ENCODE measurements at places on chromosomes 6 and 20. TPM values are rescaled to one million over a fixed set of nuclear protein-coding genes. Genes with fewer than 3 reads are reported as not detected.

DNA sequence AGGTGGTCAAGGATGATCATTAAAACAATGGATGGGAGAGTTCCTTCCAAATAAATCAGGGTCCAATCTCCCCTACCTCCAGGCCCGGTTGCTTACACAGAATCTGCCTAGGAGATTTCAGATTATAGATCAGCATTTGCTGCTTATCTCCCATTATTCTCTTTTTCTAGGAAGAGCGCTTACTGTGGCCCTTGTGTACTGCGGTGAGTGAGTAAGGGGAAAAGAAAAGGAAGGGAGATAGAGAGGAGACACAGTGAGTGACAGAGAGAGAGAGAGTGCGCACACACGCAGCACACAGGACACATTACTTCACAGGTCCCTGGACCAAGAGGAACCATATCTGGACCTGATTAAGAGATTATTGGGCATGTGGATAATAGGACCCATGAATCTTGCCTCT, 6.2 kb downstream of the LATS1 start:
- DNase-seq, result no peak

DNA sequence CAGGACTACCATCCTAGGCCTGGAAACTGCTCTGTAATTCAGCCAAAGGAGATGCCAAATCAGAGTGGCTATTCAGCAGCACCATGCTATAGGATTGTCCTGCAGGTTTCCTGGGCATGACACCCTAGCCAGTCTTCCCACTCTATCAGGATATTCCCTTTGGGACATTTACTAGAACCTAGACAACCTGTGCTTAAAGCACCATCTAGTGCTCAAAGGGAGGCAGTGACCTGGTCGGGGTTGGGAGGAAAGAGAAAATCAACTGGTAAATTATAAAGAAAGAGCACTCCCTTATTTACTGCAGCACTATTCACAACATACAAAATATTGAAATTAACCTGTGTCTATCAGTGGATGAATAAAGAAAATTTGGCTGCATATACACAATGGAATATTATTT, 67.2 kb upstream of the SMLR1 start:
- DNase-seq, result no peak

GRCh38 chr6:135229996-135230395, 48.9 kb downstream of the MYB start:
- DNase-seq, result no peak

GRCh38 chr6:86856937-86857563, 80.3 kb upstream of the HTR1E start:
- no peak for DNase-seq

DNA sequence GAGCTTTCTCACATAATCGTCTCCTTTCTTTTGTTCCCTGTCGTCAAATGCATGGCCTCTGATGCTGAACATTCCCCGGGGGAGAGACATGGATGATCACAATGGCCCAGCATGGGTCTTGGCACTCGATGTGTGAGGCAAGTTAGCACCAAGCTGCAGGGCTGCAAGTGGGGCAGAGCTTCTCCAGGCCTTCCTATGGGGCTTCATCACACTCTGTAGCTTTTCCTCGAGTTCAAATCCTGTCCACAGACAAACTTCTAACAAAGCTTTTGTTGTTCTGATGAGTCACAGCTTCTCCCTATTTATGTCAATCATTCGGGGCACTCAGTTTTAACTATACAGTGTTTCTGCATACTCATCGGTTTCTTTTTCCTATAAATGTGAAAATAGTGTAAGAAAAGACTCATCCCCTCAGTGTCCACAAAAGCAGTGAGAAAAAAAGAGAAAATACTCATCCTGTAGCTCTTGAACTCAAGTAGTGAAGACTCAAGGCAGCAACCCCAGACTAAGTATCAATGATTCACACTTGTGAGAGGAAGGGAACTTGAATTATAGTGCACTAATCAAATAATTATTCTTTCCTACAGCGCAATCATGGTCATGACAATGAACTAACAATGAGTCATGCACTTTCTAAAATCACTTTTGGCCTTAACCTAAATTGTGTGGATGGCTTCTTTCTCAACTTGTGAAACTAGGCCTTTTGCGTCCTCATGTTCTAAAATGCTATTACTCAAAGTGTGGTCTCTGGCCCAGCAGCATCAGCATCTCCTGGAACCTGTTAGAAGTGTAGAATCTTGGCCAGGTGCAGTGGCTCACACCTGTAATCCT, 68.4 kb upstream of the NOX3 start:
- no peak for DNase-seq

DNA sequence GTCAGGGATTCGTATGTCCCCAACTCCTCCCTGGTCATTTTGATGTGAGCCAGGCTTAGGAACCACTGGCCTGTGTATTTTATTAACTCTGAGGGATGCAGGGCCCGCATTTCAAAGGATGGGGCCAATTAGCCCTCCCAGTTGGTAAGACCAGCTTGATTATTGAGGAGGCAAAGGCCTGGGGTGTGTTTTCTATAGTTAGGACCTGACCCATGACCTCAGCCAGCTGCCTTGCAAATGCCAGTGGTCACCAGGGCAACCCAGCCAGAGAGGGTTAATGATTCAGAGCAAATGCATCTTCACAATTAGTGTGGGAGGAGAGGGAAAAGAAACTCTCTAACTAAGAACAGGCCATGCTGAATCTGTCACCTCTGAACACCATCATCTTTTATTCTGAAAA, 835.4 kb downstream of the MAFB start:
- no peak for DNase-seq

DNA sequence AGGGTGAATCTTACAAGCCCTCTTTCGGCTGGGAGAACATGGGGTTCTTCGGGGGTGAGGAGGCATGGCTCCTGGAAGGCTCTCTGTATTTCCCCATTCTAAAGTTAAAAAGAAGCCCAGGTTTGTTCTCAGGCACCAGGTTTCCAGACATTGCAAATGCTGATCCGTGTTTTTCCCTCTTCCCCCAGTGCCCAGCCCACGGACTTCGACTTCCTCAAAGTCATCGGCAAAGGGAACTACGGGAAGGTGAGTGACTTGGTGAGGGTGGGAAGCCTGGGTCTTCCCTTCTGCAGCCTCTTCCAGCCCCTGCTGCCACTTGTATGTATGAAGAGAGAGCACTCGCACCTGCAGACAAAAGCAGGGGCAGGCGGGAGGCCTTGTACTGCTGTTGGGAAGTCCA, 8.7 kb downstream of the SGK2 start:
- no peak for DNase-seq

GRCh38 chr6:28371706-28372451, 22.1 kb downstream of the ZKSCAN3 start:
- no peak for DNase-seq

DNA sequence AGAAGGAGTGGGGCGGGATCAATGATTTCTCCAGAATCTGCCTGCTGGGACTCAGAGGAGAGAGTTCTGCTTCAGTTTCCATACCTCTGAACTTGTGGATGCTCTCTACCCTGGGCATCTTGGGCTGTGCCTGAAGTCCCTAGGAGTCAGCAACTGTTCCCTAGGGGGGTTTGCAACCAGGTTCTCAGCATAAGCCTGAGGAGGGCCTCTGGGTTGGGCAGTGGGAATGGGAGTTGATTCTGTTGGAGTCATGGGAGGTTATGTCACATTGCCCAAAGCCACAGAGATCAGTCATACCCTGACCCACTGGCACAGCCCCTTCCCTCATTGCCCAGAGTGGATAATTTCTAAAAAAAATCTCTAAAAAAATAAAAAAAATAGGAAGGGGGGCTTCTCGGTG, 47.4 kb downstream of the MOCS1 start:
- no peak for DNase-seq

DNA sequence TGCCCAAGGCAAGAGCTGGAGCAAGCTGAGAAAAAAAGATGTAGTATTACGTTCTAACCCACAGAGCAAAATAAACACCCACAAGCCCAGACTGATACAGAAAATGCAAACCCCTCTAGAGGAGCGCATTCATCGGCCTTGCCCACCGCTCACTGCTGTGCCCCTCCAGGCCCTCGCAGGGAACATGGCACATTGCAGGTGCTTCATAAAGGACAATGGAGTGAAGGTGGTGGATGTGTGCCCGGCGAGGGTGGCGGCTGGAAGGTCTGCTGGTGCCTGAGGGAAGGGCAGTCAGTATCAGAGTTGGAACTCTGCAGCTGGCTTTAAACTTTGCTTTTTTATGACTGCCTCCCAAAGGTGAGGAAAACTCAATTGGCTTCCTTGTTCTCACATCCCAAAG, 18.5 kb upstream of the IRF4 start:
- no peak for DNase-seq

Gene APOBEC2
- total RNA-seq, result not detected

Gene MAS1
- total RNA-seq, result not detected

Gene LINC00237
- total RNA-seq, result not detected

Gene FAM83C
- total RNA-seq, result not detected

Gene EBF4
- total RNA-seq, result 2.8 TPM

Gene RIPOR3
- not detected for total RNA-seq

Gene DOK5
- total RNA-seq, result not detected
